ENCODE measurements at places on chromosomes 4 and X.
A peak's percentile ranks its signal among the peaks of the same experiment; 100 is the strongest.

- peak; percentile 40 for DNase-seq
Measured at GRCh38 chr4:47383829-47384427, 79.6 kb downstream of the COMMD8 start.

DNA sequence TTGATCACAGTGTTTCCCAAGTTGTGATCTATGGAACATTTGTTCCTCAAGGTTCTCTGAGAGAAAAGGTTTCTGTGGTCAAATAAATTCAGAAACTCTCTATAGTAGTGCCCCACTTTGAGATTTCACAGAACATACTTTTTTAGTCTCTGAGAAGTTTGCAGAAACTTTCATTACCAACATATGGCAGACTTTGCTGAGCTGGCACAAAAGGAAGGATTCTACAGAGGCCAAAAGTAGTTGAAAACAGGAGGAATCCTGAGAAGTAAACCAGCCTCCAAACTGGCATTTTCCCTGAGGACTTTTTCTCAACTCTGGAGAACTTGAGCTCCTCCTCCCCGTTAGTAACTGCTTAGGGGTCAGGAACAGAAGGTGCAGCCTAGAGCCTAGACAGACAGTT lies 117.8 kb upstream of the ESX1 start:
- DNase-seq: no peak

DNA sequence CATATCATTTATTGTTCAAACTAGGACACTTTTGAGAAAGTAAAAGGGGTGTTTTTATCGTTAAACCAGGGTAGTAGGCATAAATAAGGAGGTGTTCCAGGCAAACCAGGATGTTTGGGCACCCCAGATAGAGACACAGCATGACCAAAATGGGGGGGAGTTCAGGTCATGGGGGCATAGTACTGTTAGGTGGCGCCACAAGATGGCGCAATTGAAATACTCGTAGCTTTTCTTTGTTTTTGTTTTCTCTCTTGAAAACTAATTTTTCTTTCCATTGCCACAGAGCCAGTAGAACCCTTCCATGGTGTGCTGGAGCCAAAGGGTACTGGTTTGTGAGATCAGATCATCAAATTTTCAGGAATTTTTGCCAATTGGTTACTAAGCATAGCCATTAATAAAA lies 283.4 kb downstream of the BCOR start:
- peak; percentile 57 for DNase-seq

DNA sequence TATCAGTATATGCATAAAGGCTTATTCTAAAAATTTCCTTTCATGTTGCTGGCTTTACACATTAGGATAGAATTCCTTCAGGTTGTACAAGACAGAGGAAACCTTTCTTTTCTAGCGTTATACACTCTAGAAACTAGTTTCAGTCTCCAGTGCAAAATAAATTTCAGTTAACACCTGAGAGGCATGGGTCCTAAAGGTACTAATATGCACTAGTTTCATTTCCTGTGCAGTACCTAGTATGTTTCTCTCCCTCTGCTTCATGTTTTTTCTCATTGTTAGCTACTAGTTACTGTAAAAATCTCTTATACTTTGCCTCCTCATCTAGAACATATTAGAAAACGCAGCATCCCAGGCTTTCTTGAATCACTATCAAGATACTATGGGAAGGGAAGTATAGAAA lies 54.0 kb downstream of the SNX25 start:
- DNase-seq: no peak

DNA sequence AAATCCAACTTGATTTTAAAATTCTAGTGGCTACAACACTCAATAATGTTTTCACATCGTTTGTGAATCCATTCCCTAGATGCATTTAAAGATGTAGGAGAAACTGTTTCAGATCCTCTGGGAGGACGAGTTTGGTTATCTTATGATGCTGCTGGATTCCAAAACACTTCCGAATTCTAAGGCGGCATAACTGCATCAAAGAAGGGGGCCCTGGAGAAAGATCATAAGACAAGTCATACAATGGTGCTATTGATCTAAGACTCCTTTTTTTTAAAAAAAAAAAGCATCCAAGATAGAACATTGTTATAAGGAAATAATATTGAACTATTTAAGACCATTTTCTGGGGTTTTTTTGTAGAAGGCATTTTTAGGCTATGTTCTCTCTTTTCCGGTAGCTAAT lies 25.5 kb downstream of the ASB9 start:
- no peak for DNase-seq

- DNase-seq: no peak
Measured at GRCh38 chr4:42478946-42479345, 81.7 kb downstream of the SHISA3 start.

GRCh38 chr4:83449009-83449408 lies 6.6 kb downstream of the HELQ start:
- DNase-seq: no peak

- peak; percentile 41 for DNase-seq
Measured at GRCh38 chr4:182023469-182023868, 219.7 kb upstream of the TENM3 start.

DNA sequence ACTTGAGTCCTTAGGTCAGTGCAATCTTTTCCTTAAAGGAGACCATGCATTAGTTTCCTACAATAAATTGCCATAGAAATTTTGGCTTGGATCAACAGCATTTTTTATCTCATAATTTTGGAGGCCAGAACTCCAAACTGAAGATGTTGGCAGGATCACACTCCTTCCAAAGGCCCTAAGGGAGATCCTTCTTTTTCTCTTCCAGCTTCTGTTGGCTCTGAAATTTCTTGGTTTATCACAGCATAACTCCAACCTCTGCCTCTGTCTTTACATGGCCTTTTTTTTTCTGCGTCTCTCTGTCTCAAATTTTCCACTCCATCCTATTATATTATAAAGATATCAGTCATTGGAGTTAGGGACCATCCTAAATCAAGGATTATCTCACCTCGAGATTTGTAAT lies 282.2 kb downstream of the STIM2 start:
- no peak for DNase-seq

DNA sequence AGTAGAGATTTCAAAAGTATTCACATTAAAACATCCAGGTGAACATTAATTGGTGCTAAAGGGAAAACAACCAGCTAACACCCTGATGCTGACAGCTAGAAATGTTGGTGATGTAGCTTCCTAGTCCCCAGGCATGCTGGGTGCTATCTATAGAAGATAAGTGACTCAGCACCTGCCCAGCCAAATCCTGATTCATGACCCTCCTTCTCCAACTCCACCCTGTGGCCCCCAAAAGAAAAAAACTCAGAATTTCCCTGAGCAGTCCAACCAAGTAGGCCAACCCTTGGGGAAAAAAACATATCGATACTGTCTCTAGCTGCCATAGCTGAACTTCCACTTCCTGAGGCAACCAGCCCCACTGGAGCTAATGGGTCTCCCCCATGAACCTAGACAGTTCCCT lies 197.6 kb upstream of the KLF3 start:
- DNase-seq: no peak

- DNase-seq: no peak
Measured at GRCh38 chr4:147823130-147823529, 91.2 kb downstream of the ARHGAP10 start.

GRCh38 chr4:2172627-2173231 lies 69.2 kb downstream of the HAUS3 start:
- DNase-seq: no peak

DNA sequence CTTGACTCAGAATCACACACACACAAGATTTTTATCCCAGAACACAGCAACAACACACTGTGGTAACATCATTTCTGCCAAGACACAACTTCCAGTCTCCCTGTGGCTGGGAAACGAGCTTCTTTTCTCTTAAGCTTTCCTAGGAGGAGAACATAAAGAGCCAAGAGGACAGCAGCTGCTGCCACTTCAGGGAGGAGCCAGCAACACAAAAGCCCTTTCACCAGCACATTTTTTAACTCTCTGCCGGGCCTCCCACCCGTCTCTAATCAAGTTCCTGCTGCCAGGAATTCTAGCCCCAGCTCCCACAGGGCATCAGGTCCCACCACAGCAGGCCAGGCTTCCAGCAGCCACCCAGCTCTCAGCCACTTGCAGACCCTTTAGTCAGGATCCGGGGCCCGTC lies 22.4 kb downstream of the FAT1 start:
- no peak for DNase-seq

- DNase-seq: no peak
Measured at GRCh38 chrX:65610040-65610439, 57.4 kb upstream of the MSN start.

GRCh38 chrX:114611018-114611619 lies 27.2 kb downstream of the HTR2C start:
- peak; percentile 31 for DNase-seq

GRCh38 chrX:19823031-19823430 lies 64.4 kb downstream of the SH3KBP1 start:
- DNase-seq: no peak

GRCh38 chrX:96994093-96994492 lies 110.4 kb downstream of the RPA4 start:
- no peak for DNase-seq

GRCh38 chrX:110167952-110168451 lies 149.9 kb downstream of the AMMECR1 start:
- DNase-seq: no peak

GRCh38 chr4:185847352-185848097 lies 35.5 kb upstream of the SORBS2 start:
- no peak for DNase-seq

- DNase-seq: no peak
Measured at GRCh38 chrX:68994891-68995255, 166.1 kb downstream of the EFNB1 start.

- DNase-seq: peak; percentile 8
Measured at GRCh38 chr4:7186031-7186430, 6.3 kb upstream of the SORCS2 start.

GRCh38 chr4:103136671-103137445 lies 37.2 kb upstream of the BDH2 start:
- no peak for DNase-seq

- no peak for DNase-seq
Measured at GRCh38 chr4:107693132-107693531, 26.9 kb downstream of the PAPSS1 start.

DNA sequence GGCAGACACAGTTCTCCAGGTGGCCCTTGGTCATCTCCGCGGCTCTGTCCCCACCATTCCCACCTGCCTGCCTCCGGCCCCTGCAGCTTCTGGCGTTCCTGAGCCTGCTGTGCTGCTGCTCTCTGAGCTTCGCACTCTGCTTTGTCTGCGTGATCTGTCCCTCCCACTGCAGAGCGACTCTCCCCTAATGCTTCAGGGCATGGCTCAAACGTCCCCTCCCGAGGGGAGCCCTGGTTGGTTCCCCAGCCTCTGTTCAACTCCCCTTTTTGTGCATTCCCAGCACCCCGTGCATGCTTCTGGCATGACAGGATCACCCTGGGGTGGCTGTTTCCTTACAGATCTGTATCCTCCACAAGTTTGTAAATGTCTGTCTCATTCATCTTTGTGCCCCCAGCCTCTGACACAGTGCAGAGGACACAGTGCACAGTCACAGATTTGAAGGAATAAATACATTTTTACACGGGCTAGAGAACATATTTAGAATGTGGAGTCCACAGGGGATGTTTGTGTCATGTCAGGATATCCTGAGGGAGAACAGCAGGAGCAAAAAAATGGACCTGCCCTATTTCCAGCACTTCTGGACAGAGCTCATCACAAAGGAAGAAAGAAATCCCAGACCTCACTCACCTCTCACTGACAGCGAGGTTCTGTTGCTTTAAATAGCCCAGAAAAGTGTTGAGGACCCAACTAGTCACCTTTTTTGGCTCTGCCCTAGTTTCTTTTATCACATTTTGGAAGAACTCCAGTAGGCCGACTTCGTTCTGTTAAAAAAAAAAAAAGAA lies 72.6 kb downstream of the GATB start:
- no peak for DNase-seq

DNA sequence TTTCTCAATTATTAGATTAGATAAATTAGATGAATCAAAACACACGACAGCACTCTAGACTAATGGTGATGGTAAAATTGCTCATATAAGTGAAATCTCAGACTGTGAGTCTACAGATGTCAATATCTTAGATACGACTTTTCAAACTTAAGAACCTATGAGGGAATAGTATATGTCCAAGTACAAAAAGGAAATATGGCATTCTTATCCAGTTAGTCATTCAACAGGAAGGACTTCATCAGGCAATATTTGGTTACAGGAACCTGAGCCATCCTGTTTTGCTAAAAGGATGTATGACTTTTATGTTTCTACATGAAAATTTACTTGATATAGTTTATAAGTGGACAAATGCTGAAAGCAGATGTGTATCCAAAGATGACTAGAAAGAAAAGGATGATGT lies 107.0 kb downstream of the CT47B1 start:
- DNase-seq: no peak

DNA sequence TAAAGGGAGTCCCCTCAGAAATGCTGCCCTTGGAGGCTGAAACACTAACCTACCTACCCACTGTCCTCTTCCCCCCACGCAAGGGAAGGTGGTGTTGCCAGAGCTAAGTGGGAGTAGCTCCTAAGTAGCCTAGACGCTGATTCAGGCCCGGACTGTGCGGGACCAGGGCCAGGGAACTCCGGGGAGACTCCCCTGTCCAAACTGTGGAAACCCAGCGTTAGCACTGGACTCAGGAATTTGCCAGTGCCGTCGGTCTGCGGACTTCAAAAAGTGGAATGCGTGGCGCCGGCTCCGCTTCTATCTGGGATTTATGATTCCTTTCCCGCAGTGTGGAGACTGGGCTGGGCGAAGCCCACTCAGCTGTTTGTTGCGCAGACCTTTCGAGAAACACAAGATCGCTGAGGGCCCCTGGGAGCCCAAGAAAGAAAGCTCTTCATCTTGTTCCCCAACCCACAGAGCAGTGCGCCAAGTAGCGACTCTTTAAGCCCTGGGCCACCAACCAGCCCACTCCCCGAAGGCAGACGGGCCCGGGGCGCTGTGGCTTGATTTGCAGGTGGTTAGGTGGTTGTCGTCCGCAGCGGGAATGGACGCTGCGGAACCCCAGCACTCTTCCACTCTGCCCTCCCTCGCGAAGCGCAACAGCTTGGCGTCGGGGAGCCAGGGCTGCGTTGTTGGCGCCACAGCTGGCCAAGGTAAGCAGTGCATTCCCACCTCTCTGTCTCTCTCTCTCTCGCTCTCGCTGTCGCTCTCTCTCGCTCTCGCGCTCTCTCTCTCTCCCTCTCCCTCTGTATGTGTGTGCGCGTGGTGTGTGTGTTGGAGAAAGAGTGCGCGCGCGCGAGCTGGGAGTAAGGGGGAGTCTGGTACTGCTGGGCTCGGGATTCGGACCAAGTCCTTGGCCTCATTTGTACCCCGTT lies 2.0 kb downstream of the TMEM255A start:
- no peak for DNase-seq

- DNase-seq: no peak
Measured at GRCh38 chr4:38154252-38154651, 194.1 kb downstream of the PTTG2 start.

- DNase-seq: no peak
Measured at GRCh38 chr4:39415678-39416283, 9.1 kb downstream of the KLB start.

- DNase-seq: no peak
Measured at GRCh38 chr4:122548886-122549630, 71.8 kb downstream of the IL21 start.

- no peak for DNase-seq
Measured at GRCh38 chr4:136818811-136819330, 713.4 kb downstream of the PCDH18 start.

DNA sequence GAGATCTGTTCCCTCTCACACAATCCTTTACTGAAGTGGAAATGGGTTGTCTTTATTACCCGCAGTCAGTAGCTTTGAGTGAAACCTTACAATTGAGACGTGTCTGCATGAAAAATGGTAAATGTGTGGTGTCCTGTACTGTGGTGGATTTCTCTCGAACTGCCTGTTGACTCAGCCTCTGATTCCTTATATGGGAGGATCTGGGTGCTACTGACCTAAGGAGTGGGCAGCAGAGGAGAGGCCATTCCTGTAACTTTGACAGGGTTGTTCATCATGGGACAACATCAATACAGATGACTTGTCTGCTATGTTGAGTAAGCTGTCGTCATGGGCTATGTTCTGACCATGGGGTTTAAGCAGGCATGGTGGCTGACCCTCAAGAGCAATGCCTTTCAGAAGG lies 159.6 kb upstream of the WDR1 start:
- no peak for DNase-seq

All from T47D (cell line).